ENCODE measurements at places on chromosomes 12 and 14.

DNA sequence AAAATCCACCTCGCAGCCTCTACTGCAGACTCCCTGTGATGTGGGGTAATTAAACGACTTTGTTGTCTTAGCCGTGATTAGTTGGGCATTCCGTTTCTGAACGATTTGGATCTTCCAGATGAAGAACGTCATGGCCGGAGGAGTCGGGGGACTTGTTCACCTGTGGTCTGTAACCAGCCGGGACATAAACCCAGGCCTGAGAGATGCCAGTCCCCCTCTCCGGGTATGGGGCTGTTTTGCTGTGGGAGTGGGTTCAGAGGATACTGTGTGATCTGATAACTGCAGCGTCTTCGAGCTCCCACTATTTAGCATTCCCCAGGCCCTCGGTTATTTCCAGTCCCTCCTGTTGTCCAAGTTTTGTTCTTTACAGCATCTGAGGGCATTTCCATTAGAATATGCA is 96.1 kb downstream of the PIWIL1 start:
- no peak for DNase-seq

GRCh38 chr12:3944620-3945019 is 71.4 kb upstream of the PARP11 start:
- DNase-seq = no peak

DNA sequence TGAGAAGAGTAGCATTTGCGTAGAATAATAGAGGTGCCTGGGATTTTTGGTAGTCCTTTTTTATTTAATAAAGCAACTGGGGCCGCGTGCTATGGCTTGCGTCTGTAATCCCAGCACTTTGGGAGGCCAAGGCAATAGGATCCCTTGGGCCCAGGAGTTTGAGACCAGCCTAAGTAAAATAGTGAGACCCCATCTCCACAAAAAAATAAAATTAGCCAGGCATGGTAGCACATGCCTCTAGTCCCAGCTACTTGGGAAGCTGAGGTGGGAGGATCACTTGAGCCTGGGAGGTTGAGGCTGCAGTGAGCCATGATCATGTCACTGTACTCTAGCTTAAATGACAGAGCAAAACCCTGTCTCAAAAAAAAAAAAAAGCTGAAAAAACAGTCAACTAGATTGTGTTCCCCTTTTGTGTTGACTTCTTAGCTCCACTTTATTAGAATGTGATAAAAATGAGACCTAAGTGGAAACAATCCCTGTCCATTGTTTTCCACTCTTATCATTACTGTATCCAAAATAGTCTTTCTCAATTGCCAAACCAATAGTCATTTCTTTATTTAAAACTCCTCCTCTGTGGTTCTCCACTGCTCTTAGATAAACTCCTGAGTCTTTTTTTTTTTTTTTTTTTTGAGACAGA is 7.4 kb downstream of the PRKCH start:
- no peak for DNase-seq

DNA sequence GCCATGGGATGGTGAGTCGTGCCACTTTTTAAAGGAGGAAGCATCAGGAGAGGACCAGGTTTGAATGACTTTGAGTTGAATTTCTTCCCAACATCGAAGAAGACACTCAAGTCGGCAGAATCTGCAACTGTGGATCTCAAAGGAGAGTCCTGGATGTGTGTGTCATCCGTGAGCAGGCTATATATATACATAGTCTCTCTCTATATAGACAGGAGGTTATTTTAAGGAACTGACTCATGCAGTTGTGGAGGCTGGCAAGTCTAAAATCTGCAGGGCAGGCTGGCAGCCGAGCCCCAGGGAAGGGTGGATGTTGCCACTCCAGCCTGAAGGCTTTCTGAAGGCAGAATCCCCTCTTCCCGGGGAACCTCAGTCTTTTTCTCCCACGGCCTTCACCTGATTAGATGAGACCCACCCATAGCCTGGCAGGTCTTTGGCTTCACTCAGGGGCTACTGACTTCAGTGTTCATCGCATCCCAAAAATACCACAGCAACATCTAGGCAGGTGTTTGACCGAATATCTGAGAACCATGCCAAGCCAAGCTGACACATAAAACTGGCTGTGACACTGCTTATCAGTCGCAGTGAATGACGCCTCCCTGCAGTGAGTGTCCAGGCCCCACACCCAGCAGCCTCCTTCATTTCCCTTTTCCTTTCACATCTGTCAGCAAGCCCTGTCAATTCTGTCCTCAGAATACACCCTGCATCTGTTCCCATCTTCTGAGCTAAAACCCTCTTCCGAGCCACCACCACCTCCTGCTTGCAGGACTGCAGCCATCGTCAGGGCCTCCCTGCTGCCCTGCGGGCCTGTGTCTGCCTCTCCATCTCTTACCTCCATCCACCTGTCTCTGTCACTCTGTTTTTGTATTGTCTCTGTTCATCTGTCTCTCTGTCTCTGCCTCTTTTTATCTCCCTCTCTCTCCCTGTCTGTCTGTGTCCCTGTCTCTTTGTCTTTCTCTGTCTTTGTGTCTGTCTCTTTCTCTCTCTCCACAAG is 54.0 kb downstream of the ZNF664 start:
- DNase-seq = no peak

All from NCI-H1048 (cell line).